ENCODE measurements at places on chromosomes 13 and 19. TPM values are rescaled to one million over a fixed set of nuclear protein-coding genes. Genes with fewer than 3 reads are reported as not detected.

- DNase-seq = no peak
Observed at GRCh38 chr13:25165663-25166062, 6.4 kb downstream of the AMER2 start.

DNA sequence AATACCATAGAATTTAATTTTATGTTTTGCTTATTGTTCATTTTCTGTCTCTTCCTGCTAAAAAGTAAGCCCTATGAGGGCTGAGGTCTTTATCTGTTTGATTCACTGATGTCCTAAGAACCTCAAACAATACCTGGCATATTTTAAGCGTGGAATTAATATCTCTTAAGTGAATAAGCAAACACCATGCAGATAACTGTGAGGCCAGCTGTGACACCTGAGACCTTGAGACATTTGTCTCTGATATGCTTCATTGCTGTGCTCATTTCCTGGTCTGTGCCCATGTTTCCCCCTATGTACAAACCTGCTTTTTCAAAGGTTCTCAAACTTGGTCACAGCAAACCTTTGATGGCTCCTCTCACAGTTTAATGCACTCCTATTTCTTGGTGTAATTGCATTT is 254.6 kb downstream of the COG6 start:
- DNase-seq = no peak

DNA sequence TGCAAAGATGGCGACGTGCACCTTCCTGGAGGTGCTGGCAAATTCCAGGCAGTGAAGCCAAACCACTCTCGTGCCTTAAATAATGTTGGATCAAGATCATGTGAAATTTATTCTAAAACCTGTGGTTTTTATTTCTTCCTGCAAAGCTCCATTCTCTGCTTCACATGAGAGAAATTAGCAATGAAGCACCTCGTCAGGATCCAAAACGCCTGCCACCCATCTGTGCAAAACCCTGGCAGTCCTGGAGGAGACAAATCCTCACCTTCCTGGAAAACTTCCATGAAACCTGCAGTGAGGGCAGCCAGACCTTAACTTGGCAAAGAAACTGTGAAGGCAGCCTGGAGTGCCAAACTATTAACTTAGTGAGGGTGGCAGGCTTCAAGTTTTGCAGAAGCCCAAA is 47.6 kb downstream of the CHST8 start:
- no peak for DNase-seq

GRCh38 chr19:20167651-20168122 is 673 bp downstream of the ZNF486 start:
- no peak for DNase-seq

- no peak for DNase-seq
Observed at GRCh38 chr19:10915130-10916091, 13.0 kb downstream of the YIPF2 start.

DNA sequence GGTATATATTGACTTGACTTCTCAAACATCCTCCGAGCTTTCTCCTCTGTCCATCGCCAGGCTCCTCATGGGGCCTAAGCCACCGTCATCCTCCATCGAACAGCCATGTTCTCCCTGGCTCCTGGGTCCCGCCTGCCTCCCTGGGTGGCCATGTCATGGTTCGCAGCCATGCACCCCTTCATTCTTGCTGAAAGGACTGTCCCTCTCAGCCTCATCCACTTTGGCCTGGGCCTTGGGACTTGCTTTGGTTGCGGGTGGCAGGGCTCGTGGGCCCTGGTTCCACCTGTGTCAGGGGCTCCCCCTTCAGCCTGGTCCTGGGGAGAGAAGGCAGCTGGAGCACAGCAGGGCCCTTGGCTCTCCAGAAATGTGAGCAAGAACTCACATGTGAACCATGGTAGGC is 183.8 kb downstream of the KATNAL1 start:
- no peak for DNase-seq

- DNase-seq = no peak
Observed at GRCh38 chr13:104875038-104875754, 1660.3 kb downstream of the EFNB2 start.

DNA sequence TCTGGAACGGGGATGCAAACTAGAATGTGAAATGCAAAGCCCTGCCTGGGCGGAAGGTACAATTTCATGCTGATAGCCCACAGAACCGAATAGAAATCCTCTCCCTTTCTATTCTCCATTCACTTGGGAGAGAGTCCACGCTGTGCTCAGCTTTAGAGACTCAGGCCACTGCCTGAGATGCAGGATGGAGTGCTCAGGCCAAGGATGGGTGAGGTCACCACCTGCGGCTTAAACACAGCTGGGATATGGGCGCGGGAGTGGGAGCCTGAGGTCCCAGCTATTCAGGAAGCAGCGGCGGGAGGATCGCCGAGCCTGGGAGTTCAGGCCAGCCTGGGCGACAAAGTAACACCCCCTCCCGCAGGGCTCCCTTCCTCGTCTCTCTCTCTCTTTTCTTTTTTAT is 446 bp upstream of the ZNF83 start:
- DNase-seq = peak; percentile 23

- no peak for DNase-seq
Observed at GRCh38 chr13:92137520-92137919, 739.1 kb downstream of the GPC5 start.

GRCh38 chr13:41345914-41346589 is 35.0 kb downstream of the NAA16 start:
- DNase-seq = no peak

GRCh38 chr19:32824916-32825608 is 44.5 kb downstream of the SLC7A9 start:
- DNase-seq = no peak

DNA sequence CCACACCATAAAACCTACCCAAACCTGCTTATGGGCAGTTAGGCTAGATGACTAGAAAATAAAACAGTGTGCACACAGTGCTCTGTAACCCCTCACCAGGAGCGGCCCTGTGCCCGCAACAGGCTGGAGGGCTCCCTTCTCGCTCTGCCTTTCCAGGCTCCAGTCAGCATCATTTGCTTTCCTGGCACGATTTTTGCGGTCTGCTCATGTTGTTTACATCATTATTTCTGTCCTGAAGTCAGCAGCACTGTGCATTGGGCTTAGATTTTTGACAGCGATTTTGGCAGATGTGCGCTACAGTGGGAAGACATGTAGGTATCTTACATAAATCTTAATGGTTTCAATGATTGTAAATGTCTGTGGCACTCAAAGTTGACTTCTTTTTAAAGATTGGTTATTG is 344.0 kb downstream of the MTUS2 start:
- no peak for DNase-seq

GRCh38 chr13:23715762-23716235 is 145.6 kb downstream of the TNFRSF19 start:
- peak; percentile 73 for DNase-seq

DNA sequence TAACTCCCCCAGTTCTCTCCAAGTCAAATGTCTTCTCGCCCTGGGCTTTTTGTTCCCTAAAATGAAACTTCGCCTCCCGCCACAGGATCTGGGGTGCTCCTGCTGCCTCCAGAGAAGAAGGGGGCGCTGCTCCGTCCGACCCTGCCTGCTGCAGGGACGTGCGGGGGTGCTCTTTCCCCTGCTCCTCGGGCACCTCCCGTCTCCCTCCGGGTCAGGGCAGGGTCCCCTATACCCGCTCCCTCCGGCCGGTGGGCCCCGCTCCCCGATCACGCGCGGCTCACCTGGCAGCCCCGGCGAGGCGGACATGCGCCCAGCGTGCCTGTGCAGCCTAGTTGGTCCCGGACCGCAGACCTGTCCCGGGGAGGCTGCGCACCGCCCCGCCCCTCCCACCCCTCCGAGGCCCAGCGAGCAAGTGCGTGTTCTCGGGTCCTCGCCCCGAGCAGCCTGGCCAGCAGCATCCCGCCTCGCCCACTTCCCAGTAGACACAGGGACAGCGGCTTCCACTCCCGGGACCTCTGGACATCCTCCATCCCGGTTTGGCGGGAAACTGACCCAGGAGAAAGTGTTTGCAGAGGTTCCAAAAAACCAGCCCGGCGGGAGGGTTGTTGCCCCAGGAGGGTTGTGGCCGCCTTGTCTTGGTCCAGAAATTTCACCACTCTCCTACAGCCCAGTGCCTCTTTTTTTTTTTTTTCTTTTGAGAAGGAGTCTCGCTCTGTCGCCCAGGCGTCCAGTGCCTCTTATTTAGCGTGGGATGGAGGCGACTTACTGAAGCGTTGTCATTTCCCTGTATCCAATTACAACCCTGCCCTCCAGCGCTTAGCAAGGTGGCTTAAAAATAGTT is at the start of gene OXGR1:
OXGR1 (minus strand) TSS at position 460 of the 841 bp plus-strand sequence. CDS start 6,717 bp downstream, outside the sequence.
- DNase-seq = peak; percentile 29

- DNase-seq = no peak
Observed at GRCh38 chr13:34143637-34144036, 325.7 kb downstream of the RFC3 start.

- DNase-seq = no peak
Observed at GRCh38 chr19:1291761-1292418, 6.2 kb downstream of the EFNA2 start.

Gene CEACAM7
- total RNA-seq = 0.21 TPM

Gene NKPD1
- 0.76 TPM for total RNA-seq

Gene C13orf42
- 7.0 TPM for total RNA-seq

Gene HIPK4
- total RNA-seq = 0.31 TPM

Gene ZNF417
- total RNA-seq = 21.4 TPM

Gene TYROBP
- total RNA-seq = 0.46 TPM

Gene IFNL1
- not detected for total RNA-seq

Gene ECSIT
- total RNA-seq = 61.7 TPM

Gene CYP4F8
- total RNA-seq = not detected

Gene LIM2
- total RNA-seq = not detected

Gene HS6ST3
- total RNA-seq = 1.3 TPM

Gene CACNG7
- 43.2 TPM for total RNA-seq
